CD4-positive, alpha-beta memory T cell (primary cell): ENCODE measurements at places on chromosomes 12 and 14. TPM values are rescaled to one million over a fixed set of nuclear protein-coding genes. Genes with fewer than 3 reads are reported as not detected.

DNA sequence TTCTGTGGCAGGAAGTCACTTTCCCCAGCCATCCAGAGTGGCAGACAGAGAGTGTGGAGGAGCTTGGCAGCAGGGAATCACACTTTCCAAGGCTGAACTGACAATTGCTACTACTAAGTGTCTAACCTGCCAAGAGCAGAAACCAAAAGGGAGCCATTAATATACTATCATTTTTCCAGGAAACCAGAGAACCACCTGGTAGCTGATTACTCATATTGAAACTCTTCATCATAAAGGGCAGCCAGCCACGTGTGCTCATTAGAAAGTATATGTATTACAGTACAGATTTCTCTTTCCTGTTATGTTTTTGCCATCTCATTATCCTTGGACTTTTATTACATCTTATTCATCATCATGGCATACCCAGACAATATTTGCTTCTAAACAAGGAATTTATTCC, 374.9 kb downstream of the GXYLT1 start:
- DNase-seq: no peak

GRCh38 chr12:10690906-10691305, 17.1 kb upstream of the STYK1 start:
- DNase-seq: no peak

GRCh38 chr14:54881761-54882401, 20.7 kb downstream of the GCH1 start:
- DNase-seq: peak; percentile 49

Gene OVCH1
- not detected for total RNA-seq

- no peak for DNase-seq
These were observed 10.9 kb downstream of the LRTM2 start for GRCh38 chr12:1830981-1831963.

- DNase-seq: no peak
These were observed 71.3 kb downstream of the PHLDA1 start for GRCh38 chr12:75960086-75960910.

DNA sequence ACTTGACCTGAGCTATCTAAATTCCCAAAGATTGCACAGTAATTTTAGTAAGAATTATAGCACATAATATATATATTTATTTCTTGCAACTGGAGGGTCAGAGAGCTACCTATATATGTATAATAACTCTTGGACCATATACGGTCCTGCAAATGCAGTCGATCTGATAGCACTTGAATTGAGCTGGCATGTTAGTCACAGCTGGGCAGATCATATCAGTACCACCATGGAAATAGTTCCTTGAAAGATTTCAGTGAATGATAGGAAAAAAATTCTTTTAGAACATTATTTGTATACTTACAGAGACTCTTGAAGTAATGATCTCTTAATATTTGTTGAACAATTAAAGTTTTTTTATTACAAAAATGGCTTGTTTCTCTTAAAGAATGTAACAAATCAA, 94.5 kb upstream of the MON2 start:
- DNase-seq: no peak

Gene CKB
- 3.0 TPM for total RNA-seq

DNA sequence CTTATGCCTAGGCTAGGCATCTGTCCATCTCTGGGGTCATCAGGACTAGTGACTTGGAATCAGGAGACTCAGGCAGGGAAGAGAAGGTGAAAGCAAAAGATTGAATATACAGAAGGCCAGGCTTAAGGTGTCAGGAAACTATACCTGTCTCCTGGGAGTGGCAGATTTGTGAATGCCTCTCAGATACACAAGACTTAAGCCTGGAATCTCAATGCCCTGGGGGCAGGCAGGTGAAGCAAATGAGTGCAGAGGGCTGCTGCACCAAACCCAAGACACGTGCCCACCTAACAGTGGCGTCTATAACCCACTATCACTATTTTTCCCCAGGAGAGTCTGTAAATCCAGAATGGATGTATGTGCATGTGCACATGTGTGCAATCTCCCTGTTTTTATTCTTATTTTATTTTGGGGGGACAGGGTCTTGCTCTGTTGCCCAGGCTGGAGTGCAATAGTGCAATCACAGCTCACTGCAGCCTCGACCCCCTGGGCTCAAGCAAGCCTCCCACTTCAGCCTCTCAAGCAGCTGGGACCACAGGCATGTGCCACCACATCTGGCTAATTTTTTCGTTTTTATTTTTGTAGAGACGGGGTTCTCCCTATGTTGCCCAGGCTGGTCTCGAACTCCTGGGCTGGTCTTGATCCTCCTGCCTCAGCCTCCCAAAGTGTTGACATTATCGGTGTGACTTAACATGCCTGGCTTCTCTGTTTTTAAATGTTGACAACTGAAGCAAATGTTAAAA, 31.9 kb upstream of the FOS start:
- no peak for DNase-seq

DNA sequence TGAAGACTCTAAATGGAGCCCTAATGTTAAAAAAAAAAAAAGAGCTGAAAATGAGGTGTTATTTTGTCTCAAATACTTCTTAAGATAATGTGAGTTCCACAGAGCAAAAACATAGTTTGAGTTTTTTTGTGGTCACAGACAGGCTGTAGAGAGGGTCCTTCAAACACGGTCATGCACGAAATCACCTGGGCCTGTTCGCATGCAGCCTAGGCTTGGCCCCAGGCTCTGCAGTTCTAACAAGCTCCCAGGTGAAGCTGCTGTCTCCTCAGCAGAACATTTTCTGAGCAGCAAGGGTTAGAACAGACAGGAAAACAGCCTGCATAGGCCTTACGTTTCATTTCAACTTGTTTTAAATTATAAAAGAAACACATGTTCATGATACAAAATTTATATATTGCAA, 65.4 kb upstream of the TBPL2 start:
- DNase-seq: no peak

DNA sequence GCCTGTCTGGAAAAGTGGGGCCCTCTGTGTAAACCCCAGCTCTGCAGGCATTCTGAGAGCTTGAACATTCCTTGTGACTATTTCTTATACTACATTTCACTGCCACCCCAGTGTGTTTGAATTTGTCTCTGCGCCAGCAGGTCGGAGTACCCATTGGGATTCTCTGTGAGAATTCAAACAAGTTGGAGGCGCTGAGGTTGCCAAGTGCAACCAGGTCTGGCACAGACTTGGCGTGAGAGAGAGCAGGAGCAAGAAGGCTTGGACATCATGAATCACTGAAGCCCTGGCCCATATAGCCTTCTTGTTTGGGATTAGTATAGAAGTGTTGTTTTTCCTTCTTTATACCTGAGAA, 33.0 kb upstream of the ATP2A2 start:
- no peak for DNase-seq

DNA sequence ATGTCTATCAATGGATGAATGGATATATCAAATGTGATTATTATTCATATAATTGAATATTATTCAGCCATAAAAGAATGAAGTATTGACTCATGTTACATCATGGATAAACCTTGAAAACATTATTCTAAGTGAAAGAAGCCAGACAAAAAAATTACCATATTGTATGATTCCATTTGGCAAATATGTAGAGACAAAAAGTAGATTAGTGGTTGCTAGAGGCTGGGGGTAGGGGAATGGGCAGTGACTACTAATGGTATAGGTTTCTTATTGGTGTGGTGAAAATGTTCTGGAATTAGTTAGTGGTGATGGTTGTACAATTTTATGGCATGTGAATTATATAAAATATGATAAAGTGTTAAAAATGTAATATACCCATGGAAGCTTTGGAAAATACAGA, 31.8 kb upstream of the GNS start:
- DNase-seq: no peak

- peak; percentile 28 for DNase-seq
These were observed 1.5 kb downstream of the PNMA1 start for GRCh38 chr14:73712540-73713180.

DNA sequence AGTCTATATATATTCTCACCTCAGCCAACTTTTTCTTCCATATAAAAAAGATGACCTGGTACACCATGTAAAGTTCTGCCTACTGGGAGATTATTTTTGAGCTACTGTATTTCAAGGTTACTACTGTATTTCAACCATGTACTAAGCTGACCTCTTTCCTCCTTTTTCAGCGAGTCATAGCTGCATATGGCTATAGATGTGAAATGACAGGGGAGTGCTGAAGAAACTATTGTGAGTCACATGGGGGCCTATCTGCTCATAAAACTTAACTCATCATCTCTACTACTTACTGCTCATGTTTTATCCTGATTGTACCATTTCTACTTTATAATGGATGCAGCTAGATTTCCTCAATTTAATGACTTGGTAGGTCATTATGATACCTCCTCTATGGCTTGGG, 571.4 kb upstream of the ATP2B1 start:
- DNase-seq: no peak

DNA sequence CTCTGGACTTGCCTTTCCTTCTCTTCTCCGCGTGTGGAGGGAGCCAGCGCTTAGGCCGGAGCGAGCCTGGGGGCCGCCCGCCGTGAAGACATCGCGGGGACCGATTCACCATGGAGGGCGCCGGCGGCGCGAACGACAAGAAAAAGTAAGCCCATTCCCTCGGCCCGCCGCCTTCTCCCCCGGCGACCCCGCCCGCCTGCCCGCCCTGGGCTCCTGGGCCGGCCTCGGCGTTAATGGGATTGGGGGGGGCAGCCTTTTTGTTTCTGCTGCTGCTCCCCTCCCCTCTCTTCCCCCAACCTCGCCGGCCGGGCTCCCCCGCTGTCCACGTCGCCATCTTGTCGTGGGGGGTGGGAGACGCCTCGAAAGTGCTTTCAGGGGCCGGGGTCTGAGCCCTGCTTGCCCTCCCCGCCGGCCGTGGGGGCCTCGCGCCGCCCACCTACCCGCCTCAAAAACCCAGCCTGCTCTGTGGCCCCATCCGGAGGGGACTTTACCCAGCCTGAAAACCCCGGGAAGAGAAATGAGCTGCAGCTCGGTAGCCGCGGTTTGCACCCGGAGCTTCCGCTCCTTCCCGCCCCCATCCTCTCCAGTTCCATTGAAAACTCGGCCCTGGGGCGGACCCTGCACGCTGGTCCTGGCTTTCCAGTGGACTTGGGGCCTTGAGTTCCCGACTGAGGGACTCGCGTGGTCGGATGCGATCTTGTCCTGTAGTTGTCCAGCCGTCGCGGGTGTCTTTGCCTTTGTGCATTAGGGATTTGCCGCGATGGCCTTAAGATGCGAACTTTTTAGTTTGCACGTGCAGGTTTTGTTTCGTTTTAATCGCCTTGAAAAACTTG, 598 bp downstream of the HIF1A start:
- peak; percentile 69 for DNase-seq

DNA sequence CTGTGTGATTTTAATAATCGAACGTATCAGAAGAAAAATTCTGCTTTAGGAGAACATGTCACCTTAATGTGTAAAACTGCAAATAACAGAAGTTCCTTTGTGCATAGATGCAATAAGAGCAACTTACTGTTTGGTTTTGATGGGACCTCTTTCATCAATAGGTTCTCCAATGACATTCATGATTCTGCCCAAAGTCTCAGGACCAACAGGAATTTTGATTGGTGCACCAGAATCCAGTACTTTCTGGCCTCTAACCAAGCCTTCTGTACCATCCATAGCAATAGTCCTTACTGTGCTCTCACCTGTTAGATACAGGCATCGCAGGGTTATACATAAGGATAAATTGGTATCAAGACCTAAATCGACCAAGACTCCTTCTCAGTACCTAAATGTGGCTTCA, 1.1 kb downstream of the ATP5F1B start:
- DNase-seq: no peak

DNA sequence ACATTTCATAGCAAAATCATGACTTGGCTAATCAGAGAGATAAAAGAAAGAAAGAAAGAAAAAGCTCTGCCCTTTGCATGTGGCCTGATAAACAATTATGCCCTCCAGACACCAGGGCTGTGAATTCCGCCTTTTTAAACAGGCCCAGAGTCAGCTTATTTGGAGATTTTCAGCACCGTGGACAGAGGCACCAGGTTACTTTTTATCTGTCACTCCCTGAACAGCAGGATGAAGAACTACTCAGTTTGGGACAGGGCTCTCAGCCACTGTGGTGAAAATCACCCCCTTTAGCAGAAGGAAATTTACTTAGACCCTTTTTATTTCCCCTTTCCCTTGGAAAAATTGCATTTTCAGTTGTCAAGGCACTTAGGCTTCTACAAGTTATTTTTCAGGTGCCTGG, 359.9 kb downstream of the NRXN3 start:
- no peak for DNase-seq

GRCh38 chr12:109596418-109597244, 23.0 kb downstream of the MVK start:
- no peak for DNase-seq

GRCh38 chr12:42510823-42511222, 78.7 kb downstream of the PRICKLE1 start:
- no peak for DNase-seq

Gene TAS2R43
- total RNA-seq: 0.67 TPM

GRCh38 chr12:11895421-11896078, 175.2 kb upstream of the BCL2L14 start:
- no peak for DNase-seq

DNA sequence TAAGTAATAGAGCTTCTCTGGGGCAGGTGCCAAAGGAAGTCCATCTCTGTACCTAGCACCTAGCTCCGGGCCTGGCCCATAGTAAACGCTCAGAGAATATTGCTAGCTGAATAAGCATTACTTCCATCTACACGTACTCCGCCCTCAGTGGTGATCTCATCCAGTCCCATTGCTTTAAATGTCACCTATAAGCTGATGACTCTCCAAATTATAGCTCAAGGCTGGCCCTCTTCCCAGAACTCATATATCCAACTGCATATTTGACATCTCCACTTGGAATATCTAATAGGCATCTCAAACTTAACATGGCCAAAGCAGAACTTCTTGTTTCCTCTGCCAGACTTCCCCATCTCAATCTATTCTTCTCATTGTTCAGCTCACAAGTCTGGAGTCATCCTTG, 6.9 kb upstream of the DYNLL1 start:
- no peak for DNase-seq

- no peak for DNase-seq
These were observed 104.4 kb upstream of the RFLNA start for GRCh38 chr12:124190312-124191023.

GRCh38 chr12:45458854-45459807, 243.2 kb downstream of the ANO6 start:
- DNase-seq: no peak

DNA sequence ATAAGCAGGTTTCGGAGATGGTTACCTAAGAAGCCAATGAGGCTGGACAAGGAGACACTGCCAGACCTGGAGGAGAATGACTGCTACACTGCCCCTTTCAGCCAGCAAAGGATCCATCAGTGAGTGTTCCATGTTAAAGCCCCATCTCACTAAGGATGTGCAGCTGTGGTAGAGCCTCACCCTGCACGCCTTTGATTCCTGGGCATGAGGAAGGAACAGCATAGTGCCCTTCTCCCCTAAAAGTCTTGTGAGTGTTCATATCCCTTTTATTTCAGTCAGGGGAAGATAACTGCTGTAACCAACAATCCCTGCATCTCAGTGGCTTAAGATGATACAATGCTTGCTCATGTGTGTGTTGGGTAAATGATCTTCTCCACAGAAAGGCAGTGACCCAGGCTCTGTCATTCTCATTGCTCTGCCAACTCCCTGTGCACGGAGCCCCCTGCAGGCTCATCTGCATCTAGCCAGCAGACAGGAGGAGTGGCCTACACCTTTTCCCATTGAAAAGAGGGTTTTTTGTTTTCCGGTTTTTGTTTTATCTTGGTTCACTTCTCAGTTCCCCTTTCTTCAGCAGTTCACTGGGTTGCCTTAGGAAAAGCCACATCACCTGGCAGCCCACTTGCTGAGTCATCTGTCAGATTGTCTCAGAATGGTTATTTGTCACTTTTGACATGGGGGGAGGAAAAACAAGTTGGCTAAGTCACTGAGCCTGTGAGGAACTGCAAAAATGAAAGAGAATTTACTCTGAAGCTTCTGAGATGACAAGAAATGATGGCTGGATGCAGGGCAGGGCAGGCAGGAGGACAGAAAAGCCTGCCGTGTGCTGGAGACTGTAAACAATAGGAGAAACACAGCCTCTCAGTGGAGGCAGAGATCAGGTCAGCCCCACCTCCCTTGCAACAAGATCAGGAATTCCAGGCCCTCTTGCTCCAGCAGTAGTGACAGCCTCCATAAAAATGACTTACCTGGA, 193.3 kb downstream of the ANO4 start:
- no peak for DNase-seq
